ENCODE measurements at places on chromosomes 2 and 18.

DNA sequence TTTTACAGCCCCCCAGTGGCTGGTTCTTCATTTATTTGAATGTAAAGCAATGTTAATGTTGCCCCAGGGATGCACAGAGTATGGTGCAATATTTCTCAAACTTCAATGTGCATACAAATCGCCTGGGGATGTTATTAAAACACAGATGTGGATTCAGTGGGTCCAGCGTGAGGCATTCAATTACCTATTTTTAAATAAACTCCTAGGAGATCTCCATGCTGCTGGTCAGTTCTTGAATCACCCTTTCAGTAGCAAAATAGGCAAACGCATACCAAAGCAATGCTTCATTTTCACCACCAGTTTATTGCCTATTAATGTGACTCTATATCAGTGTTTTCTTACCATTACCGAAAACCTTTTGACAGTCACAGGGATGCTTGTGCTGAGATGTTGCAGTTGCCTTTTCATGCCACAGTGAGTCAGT lies 530.7 kb downstream of the CBLN2 start:
- no peak for DNase-seq

- DNase-seq, result peak; percentile 86
Observed at GRCh38 chr2:9112079-9112721, 94.4 kb upstream of the ASAP2 start.

DNA sequence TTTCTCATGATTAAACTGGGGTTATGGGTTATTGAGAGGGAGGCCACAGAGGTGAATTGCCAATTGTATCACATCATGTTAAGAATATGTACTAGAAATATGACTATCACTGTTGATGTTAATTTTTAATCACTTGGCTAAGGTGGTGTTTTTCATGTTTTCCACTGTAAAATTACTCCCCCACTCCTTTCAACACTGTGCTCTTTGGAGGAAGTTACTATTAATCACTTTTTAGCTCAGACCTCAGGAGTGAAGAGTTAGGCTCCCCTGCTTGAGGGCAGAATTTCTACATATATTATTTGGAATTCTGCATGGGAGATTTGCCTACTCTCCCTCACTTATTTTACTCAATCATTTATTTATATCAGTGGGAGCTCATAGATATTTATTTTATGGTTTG lies 76.0 kb upstream of the OSR1 start:
- no peak for DNase-seq

DNA sequence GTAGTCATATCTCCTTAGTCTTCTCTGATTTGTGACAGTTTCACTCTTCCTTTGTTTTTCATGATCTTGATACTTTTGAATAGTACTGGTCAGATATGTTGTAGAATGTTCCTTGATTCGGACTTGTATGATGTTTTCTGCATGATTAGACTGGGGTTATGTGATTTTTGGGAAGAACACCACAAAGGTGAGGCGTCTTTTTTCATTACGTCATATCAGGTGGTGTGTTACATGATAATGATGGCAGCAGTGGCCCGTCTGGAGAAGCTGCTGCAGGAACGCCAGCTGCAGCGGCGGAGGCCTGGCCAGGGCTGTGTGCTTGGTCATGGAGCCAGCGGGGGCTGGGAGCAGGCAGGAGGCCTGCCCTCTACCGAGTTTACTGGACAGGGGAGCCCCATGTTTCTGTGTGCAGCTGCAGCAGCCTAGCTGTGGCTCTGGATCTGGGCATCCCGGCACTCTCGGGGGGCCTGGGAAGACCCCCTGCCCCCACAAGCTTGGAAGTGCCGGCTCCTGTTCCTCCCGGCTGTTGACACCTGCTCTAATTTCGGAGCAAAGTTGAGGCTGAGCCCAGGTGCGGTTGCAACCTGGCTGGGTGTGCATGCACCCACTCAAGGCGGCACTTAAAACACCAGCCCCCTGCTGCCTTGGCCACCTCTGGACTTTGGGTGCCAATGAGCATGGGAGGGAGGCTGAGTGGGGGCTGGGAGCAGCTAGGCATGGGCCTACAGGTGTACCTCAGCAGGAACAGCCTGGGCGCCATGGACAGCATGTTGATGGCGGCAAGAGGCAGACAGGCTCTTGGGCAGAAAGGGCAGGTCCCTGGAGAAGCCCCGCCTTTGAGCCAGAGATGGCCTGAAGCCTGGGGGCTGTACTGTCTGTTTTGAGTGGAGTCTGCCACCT lies 26.1 kb downstream of the SLC4A10 start:
- DNase-seq, result no peak

- no peak for DNase-seq
Observed at GRCh38 chr2:240300840-240301239, 134.6 kb upstream of the GPC1 start.

Measured in fibroblast of pulmonary artery (primary cell).